Esophagus squamous epithelium (tissue), 5 donors: ENCODE measurements at places on chromosomes 11 and 22.

DNA sequence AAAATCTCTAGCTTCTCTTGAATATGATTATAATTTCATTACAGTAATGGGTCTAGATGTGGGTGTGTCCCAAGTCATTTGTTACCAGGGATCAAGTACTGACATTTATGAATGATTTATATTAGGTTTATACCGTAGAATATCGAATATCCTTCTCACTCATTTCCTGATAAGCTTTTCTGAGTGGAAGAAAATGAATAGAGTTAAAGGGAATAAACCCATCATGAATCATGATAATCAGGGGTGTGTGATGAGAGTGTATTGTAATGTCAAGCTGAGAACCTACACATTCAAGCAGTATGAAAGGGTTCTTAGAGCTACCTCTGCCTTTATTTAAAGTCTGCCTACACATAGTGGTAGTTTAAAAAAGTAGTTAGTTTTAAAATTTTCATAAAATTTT is 17.3 kb downstream of the MED17 start:
- H3K4me3 ChIP-seq: no peak overlapping the region
- DNase-seq: no peak
- no peak overlapping the region for H3K27ac ChIP-seq

DNA sequence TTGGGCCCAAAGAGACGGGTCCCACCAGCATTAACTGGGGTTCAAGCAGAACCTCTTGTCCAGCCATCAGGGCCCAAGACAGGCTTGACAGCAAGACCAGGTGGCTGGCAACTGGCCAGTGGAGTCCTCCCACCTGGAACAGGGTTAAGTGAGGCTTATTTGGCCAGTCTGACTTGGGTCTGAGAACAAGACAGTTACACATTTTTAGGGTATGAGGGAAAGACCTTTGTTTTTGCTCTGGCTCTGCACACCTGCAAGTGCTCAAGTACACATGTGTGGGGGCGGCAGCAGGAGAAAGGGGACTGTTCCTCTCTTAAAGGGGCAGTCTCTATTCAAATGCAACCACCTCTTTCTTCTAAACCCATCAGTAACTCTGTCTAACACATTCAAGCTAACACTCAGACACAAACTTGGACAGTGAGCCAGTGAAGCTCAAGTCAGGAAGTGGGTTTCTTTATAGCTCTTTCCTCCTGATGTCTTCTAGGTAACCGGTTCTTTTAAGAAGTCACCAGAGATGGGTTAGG is 116.2 kb downstream of the ETS1 start:
- peaks cover 3% of the 10 kb centered on the region for H3K4me1 ChIP-seq
- no peak overlapping the region for H3K4me3 ChIP-seq
- H3K36me3 ChIP-seq: no peaks in the 10 kb centered on the region

GRCh38 chr11:64153812-64154211 is 12.1 kb downstream of the MACROD1 start:
- H3K27me3 ChIP-seq: no peaks in the 10 kb centered on the region
- no peak overlapping the region for H3K4me3 ChIP-seq
- peaks cover 3% of the 10 kb centered on the region for H3K4me1 ChIP-seq
- H3K27ac ChIP-seq: no peak overlapping the region
- no peak for DNase-seq

- peaks cover 10% of the 10 kb centered on the region for H3K4me1 ChIP-seq
- H3K36me3 ChIP-seq: no peaks in the 10 kb centered on the region
- no peak overlapping the region for H3K4me3 ChIP-seq
- no peak overlapping the region for H3K27ac ChIP-seq
- no peak for DNase-seq
Measured at GRCh38 chr11:1691878-1692707, 4.9 kb upstream of the KRTAP5-6 start.

GRCh38 chr11:9717719-9718118 is 53.8 kb downstream of the SWAP70 start:
- no peaks in the 10 kb centered on the region for H3K27me3 ChIP-seq
- no peak for DNase-seq
- peak overlapping the region; percentile 32 for H3K27ac ChIP-seq
- no peak overlapping the region for H3K4me3 ChIP-seq

DNA sequence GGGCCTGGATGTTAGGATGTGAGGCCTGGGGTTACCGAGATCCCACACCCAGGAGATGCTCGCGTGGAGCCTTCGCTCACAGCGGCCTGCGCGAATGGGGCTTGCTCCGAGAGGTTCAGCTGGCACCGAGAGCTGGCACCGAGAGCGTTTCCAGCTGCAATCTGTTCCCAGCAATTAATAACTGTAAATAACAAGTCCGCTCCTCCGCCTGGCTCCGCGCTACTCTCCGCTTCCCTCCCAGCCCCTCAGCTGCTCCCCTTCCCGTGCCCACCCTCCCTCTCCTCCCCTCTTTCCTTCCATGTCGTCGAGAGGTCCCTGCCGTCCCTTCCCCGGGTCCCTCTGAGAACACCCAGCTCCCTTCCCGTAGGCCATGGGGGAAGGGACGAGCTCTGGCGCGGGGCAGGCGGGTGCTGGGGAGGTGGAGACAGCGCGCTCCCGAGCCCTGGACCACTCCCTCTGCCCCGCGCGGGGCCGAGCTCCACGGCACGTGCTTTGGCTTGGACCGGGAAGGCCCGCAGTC is 110.8 kb downstream of the WNT7B start:
- H3K27me3 ChIP-seq: no peaks in the 10 kb centered on the region
- peak overlapping the region; percentile 31 for H3K4me3 ChIP-seq
- H3K36me3 ChIP-seq: no peaks in the 10 kb centered on the region
- H3K27ac ChIP-seq: peak overlapping the region; percentile 22

DNA sequence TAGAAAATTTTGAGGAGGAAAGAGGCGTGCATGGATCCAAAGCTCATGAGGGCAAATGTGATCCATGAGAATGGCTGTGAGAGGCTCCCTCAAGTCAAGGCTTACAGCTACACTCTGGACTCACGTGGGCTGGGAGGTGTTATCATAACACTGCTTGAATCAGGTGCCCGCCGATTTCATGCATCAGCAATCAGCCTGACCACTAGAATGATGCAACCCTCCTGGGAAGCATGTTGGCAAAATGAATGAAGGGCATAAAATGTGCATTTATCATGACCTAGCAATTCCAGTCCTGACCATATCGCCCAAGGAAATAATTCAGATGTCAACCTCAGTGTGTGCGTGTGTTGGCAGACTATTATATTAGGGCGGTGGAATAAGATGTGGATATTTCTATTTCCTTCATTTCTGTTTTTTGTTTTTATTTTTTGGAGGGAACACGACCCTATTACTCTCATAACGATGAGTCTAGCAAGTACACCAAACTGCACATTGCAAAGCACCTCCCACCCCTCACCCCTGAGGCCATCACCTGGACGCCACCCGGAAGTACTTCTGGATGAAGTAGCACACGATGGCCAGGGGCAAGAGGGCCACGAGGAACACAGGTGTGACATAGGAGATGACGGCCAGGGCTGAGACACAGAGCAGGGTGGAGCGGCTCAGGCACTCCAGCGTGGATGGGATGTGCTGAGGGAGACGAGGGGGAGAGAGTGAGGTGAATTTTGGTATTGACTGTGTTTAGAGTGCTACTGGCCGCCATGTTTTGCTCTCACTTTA is 15.7 kb upstream of the KCNJ11 start:
- no peak for DNase-seq
- H3K4me3 ChIP-seq: no peak overlapping the region
- H3K4me1 ChIP-seq: no peaks in the 10 kb centered on the region
- H3K27ac ChIP-seq: no peak overlapping the region
- H3K36me3 ChIP-seq: no peaks in the 10 kb centered on the region

- peak overlapping the region; percentile 71 for H3K27ac ChIP-seq
- no peaks in the 10 kb centered on the region for H3K36me3 ChIP-seq
- no peak for DNase-seq
- no peaks in the 10 kb centered on the region for H3K4me1 ChIP-seq
- no peaks in the 10 kb centered on the region for H3K27me3 ChIP-seq
- H3K4me3 ChIP-seq: no peak overlapping the region
Measured at GRCh38 chr11:86476109-86476861, 101.6 kb downstream of the CCDC81 start.

DNA sequence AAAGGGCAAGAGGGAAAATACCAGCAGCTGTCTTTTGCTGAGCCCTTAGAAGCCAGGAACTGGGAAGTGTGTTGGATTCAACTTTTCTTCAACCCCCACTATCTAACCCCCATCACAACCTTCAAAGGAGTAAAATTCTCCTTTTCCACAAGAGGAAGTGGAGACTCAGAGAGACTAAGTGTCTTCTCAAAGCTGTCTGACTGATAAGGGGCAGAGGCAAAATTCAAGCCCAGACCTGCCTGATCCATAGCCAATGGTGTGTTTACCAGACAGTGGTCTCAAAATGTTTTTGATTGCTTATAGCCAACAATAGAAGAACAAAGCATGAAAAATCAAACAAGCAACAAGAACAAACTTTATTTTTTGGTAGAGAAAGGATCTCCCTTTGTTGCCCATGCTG is 707.0 kb downstream of the NTM start:
- DNase-seq: no peak
- no peaks in the 10 kb centered on the region for H3K36me3 ChIP-seq
- H3K4me1 ChIP-seq: peaks cover 4% of the 10 kb centered on the region
- no peak overlapping the region for H3K27ac ChIP-seq
- H3K4me3 ChIP-seq: no peak overlapping the region

GRCh38 chr22:25638638-25639037 is 74.2 kb downstream of the GRK3 start:
- DNase-seq: no peak
- peaks cover 8% of the 10 kb centered on the region for H3K4me1 ChIP-seq
- no peak overlapping the region for H3K27ac ChIP-seq
- H3K27me3 ChIP-seq: no peaks in the 10 kb centered on the region

DNA sequence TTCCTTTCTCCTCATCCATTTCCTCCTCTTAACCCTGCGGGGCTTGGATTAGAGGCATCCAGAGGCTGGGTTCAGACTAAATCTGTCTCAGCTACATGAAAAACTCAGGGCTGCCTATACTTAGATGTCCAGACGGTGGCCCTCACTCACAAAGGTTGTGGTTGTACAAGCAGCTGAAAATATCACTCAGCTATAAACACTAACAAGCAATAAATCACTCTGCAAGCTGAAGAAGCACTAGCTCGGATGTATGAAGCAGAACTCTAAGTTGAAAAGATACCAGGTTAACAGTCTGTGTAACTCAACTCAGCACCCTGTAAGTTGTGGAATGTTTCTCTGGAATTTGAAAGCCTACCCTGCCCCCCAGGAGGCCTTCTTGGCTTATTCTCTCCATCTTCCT is 82.9 kb downstream of the EXT2 start:
- no peaks in the 10 kb centered on the region for H3K27me3 ChIP-seq
- no peaks in the 10 kb centered on the region for H3K36me3 ChIP-seq

- H3K27me3 ChIP-seq: no peaks in the 10 kb centered on the region
- peak overlapping the region; percentile 86 for H3K27ac ChIP-seq
- H3K4me1 ChIP-seq: peaks cover 53% of the 10 kb centered on the region
- peaks cover 44% of the 10 kb centered on the region for H3K36me3 ChIP-seq
Measured at GRCh38 chr11:64803846-64804345, 882 bp upstream of the MAP4K2 start.

GRCh38 chr22:21982338-21982965 is at the start of gene TOP3B:
TSS of gene TOP3B (minus strand) at chr22:21982787. CDS start at chr22:21975709, 7,078 bp downstream.
- H3K4me1 ChIP-seq: peaks cover 30% of the 10 kb centered on the region
- H3K27ac ChIP-seq: peak within 1 kb of the TSS; percentile 88
- peak within 1 kb of the TSS; percentile 94 for H3K4me3 ChIP-seq
- H3K27me3 ChIP-seq: no peaks in the 10 kb centered on the region
- peak; percentile 16 for DNase-seq
- H3K36me3 ChIP-seq: no peaks in the 10 kb centered on the region

GRCh38 chr11:2118677-2119076 is 20.5 kb downstream of the IGF2 start:
- no peaks in the 10 kb centered on the region for H3K36me3 ChIP-seq
- no peak overlapping the region for H3K4me3 ChIP-seq
- H3K27ac ChIP-seq: no peak overlapping the region
- no peaks in the 10 kb centered on the region for H3K4me1 ChIP-seq

GRCh38 chr11:2428322-2428795 is 16.0 kb downstream of the TRPM5 start:
- DNase-seq: no peak
- no peaks in the 10 kb centered on the region for H3K4me1 ChIP-seq
- no peak overlapping the region for H3K27ac ChIP-seq
- no peak overlapping the region for H3K4me3 ChIP-seq
- no peaks in the 10 kb centered on the region for H3K27me3 ChIP-seq

DNA sequence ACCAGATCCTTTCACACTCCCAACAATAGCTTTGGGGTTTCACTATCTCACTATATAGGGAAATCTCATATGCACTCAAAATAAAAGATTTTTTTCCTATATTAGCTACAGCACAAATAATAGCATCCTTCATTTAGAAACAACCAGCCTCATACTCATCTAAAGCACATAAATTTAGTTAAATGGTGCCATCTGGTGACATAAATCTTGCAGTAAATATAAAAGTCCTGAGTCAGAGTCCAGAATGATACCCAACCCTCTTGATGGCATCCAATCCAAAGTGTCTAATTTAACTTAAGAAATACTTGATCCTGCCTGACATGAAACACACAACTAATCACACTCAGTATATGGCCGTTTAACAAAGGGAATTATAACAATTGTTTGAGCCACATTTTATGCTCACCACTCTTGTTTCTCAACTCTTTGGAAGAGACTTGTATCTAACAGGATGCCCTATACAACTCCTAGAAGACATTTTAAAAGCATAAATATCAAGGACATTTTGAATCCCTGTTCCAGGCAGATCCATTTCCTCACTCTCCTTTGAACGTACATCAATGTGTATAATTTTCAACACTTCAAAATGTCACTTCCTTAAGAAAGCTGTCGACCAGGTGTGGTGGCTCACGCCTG is 36.2 kb downstream of the DLG2 start:
- no peaks in the 10 kb centered on the region for H3K36me3 ChIP-seq
- DNase-seq: no peak
- H3K4me3 ChIP-seq: no peak overlapping the region
- H3K27ac ChIP-seq: no peak overlapping the region

- peaks cover 27% of the 10 kb centered on the region for H3K4me1 ChIP-seq
- no peak overlapping the region for H3K4me3 ChIP-seq
- H3K36me3 ChIP-seq: no peaks in the 10 kb centered on the region
- no peak for DNase-seq
- peak overlapping the region; percentile 0 for H3K27ac ChIP-seq
Measured at GRCh38 chr11:128734832-128735224, 41.0 kb downstream of the FLI1 start.

- H3K36me3 ChIP-seq: no peaks in the 10 kb centered on the region
- peak overlapping the region; percentile 72 for H3K27ac ChIP-seq
- H3K4me1 ChIP-seq: peaks cover 80% of the 10 kb centered on the region
- no peak for DNase-seq
Measured at GRCh38 chr11:1920909-1921573, 1.5 kb downstream of the TNNT3 start.

GRCh38 chr22:37355174-37355573 is 72.1 kb downstream of the ELFN2 start:
- no peaks in the 10 kb centered on the region for H3K27me3 ChIP-seq
- no peaks in the 10 kb centered on the region for H3K36me3 ChIP-seq
- no peak overlapping the region for H3K4me3 ChIP-seq
- H3K4me1 ChIP-seq: no peaks in the 10 kb centered on the region
